ENCODE measurements at places on chromosomes 6 and 20.

DNA sequence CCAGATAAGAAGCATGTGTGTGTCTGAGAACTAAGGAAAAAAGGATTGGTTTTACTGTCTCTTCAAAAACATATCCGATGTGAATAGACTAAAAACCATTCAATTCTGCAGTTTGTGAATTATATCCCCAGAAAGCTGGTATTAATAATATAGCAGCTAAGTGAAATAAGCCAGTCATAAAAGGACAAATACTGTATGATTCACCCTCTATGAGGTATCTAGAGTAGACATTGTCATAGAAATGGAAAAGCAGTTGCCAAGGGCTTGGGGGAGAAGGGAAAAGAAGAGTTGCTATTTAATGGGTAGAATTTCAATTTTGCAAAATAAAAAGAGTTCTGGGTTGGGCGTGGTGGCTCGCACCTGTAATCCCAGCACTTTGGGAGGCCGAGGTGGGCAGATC is 137.5 kb downstream of the ATXN1 start:
- DNase-seq, result no peak

- DNase-seq, result no peak
These were observed 4.2 kb downstream of the CDK19 start for GRCh38 chr6:110810896-110811586.

DNA sequence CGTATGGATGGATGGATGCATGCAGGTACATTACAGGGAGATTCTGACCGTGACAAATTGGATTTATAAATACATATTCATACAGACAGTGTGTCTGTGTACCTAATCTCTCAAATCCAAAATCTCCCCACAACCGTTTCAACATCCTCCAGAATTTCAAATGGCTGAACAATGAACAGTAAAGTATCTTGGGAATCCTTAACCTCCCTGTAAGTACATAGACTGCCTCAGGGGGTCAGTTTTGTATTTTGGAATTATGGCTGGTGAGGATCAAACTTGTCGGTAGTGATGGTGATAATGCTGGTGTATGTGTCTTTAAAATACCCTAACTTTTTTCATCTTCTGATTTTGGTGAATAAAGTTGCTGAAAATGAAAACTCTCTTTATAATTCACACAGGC is 246.2 kb downstream of the FOXC1 start:
- no peak for DNase-seq

GRCh38 chr6:14638435-14638905 is 520.9 kb downstream of the CD83 start:
- no peak for DNase-seq

DNA sequence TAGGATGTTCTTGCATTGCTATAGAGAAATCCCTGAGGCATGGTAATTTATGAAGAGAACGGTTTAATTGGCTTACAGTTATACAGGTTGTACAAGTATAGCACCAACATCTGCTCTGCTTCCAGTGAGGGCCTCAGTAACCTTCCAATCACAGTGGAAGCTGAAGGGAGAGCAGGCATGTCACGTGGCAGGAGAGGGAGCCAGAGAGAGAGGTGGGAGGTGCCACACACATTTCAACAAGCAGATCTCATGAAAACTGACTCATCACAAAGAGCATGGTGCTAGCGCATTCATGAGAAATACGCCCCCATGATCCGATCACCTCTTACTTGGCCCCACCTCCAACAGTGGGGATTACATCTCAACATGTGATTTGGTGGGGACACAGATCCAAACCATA is 871.2 kb downstream of the TFAP2A start:
- DNase-seq, result no peak

GRCh38 chr6:164015088-164015484 is 600.6 kb downstream of the QKI start:
- DNase-seq, result peak; percentile 10

DNA sequence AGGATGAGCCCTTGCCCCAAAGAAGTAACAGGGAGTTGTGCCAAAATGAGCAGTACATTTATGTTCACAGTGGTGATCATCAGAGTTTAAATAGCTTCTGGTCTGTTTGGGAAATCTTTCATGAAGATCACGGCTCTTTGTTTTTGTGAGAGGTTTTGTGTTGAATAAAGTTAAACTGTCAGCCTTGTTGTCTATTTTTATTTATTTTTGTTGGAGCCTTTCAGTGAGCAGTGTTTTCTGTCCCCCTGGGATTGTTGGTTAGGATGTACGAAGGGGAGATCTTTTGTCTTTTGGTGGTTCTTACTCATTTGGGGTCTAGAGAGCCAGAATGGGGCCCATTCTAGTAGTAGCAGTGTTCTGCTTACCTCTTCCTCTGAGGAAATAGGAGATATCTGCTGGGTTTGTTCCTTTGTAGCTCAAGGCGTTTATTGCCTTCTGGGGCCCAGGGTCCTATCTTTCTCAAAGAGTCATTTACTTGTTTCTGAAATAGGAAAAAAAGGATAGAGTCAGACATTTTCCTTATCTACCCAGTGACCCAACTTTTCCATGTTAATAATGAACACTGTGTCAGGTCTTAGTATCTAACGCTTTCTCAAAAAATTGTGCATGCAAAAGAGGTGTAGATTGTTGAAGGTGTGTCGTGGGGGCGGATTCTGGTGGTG is 157.4 kb downstream of the JARID2 start:
- DNase-seq, result no peak

DNA sequence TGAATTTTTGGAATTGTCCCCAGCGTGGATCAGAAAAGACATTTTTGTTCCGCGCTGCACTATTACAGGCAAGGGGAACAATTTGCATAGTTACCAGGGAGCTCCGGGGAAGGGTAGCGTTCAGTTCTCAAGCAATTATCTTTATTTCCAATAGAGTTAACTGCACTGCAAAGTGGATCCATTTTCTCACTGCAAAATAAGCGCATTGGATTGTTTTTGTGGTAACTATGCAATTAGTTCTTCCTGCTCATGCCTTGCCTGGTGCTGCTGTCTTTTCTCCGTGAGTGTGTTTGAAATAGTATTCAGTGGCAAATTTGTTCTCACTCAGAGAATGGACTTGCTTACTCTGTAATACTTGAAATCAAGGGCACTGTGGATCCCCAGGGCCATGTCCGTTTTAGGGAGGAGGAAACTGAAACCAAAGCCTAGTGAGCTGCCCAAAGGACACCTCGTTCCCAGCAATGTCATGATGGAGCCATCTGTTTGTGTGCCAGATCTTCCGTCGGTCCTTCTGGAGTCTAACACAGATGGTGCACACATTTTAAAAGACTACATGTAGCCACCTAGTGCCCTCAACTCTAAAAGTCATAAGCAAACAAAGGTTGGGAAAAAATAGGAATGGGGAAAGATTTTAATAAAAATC is 7.4 kb upstream of the PCK1 start:
- peak; percentile 27 for DNase-seq

GRCh38 chr6:138025528-138025978 is 81.7 kb downstream of the PERP start:
- no peak for DNase-seq

DNA sequence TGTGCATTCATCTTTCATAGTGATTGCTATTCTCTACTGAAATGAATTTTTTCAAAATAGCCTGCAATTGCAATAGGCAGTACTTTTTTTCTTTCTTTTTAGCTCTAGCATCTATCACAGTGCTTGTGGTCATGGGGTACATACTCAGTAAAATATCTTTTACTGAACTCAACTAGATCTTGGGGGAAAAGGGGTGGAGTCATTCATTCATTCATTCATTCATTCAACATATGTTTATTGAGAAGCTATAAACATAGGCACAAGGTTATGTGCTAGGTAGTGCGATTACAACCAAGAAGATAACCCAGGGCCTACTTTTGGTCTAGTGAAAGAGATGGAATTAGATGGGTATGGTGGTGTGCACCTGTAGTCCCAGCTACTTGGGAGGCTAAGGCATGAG is 1.4 kb upstream of the CDKAL1 start:
- no peak for DNase-seq

DNA sequence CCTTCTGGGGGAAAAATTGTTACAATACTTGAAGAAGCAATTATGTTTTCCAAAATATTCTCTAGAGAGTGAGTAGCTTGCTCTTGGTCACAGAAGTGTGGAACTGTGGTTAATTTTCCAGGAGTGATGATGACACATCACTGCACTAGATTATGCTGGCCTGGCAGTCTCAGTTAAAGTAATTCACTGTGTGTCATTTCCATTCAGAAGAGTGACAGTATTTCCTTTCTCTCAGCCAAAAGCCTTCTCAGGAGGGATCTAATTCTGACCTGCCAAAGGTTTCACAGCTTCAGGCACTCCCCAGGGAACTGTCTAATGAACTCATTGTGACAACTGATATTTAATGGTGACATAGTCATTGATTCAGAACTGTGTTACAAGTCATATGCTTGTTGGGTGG is 517.5 kb downstream of the TBC1D32 start:
- DNase-seq, result no peak

GRCh38 chr6:141488488-141488887 is 644.2 kb upstream of the GJE1 start:
- DNase-seq, result no peak

DNA sequence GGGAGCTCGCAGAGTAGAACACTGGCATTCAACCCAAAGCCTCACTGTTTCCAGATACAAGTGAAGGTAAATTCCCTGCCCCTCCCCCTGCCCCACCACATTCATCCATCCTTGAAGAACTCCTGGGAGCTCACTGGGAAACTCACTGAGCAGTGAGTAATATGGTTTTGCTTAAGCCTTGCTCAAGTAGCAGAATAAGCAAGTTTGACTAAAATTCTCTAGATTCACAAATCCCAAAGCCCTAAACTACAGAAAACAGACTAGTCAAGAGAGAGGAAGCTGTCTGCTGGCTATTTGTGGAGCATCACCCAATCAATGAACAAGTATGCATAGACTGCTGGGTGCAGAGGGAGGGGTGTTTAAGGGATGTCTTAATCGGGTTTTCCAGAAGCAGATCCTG is 82.1 kb downstream of the UNC5CL start:
- no peak for DNase-seq

GRCh38 chr6:10550764-10551163 is 29.6 kb downstream of the GCNT2 start:
- DNase-seq, result no peak

DNA sequence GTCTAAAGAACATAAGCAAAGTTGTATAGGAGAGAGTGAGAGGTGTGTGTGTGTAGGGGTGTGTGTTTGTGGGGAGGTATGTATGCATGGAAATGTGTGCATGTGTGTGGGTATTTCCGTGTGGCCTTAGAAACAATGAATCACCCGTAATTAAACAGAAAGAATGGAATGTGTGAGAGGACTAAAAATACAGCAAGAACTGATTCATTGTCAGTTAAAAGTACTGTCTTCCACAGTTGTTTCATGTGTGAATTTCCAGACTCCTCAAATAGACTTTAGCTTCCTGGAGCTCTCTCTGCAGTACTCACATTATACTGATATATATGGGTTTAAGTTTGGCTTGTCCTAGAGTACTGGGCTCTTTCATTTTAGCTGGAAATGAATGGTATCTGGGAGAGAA is 145.7 kb downstream of the RIMS1 start:
- DNase-seq, result no peak

- DNase-seq, result no peak
These were observed 33.5 kb upstream of the ADIG start for GRCh38 chr20:38547288-38548085.

DNA sequence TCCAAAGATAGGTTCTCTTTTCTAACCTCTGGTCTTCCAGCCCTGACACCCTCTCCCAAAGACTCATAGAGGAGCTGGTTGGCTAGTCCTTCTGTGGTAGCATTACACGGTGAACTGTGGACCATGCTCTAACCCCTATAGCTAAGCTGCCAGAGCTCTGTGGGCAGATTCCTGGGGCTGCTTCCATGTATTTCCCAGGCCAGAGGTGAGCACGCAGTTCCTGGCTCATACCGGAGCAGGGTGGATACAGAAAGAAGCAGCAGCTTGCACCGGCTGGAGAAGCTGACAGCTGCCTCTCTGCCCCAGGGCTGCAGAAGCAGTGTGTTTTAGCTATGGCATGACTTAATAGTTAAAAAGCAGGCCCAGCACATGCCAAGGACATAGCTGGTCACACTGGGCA is 84.1 kb upstream of the FOXP4 start:
- no peak for DNase-seq

- no peak for DNase-seq
These were observed 43.1 kb downstream of the SNAP25 start for GRCh38 chr20:10261702-10262101.

- DNase-seq, result no peak
These were observed 64.2 kb downstream of the DLL1 start for GRCh38 chr6:170226647-170227046.

DNA sequence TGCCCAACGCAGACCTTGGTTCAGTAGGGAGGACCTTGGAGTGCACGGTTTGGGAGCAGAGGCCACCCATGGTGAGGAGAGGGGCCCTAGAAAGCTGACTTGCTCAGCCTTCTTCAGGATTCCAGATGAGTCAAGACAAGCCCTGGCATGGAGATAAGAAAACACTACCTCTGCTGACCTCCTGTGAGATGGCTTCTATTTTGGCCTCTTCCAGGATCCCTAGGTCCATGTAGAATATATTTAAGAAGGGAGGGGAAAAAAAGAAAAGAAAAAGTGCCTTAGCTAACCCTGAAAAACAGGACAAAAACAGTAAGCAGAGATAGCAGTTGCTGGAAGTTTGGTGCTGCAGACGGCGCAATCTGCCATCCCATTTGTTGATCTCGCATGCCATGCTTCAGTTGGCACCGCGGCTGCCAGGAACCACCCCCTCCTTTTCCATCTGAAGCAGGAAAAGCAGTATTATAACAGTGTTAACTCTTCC is 100.0 kb downstream of the ARMC2 start:
- no peak for DNase-seq

DNA sequence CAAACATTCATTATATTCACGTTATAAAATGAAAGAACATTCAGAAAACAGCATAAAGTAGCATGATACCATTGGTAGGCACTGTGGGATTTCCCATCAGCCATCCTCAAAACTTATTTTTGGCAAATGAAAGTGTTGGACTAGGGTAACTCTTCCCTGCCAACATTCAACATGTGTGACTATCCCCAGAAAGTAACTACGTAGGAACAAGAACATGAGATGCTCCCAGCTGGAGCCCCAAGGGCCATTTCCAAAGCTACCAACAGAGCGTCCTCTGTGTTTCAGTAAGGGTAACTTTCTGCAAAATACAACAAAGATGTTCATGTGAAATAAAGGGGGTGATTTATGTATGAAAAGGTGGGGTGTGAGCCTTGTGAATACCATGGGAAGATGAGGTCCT is 28.4 kb upstream of the PTPN1 start:
- no peak for DNase-seq

- DNase-seq, result peak; percentile 47
These were observed 25.0 kb downstream of the TAF8 start for GRCh38 chr6:42075159-42075838.

- DNase-seq, result no peak
These were observed 239.1 kb downstream of the PRKN start for GRCh38 chr6:162488444-162488843.

GRCh38 chr6:50087231-50087954 is 37.7 kb upstream of the DEFB112 start:
- DNase-seq, result no peak

- DNase-seq, result no peak
These were observed 93.0 kb upstream of the MAFB start for GRCh38 chr20:40782043-40782368.

- DNase-seq, result no peak
These were observed 86.2 kb downstream of the CDS2 start for GRCh38 chr20:5212907-5213487.
